ENCODE measurements at places on chromosomes 7 and 10. TPM values are rescaled to one million over a fixed set of nuclear protein-coding genes. Genes with fewer than 3 reads are reported as not detected.

DNA sequence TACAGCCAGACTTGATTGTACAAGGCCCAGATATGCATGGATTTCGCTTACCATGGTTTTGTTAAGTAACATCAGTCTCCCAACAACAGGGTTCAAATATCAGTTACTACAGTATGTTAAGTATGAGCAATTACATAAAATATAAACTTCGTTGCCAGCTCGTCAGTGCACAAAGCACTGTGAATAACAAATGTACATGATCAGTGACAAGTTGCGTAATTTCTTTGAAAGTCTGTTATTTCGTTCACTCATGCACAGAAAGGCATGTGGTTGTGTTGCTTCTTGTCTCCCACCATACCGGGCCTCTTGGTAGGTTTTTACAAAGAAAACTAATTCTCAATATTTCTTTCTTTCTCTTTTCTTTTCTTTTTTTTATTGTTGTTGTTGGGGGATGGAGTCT lies 12.5 kb upstream of the ZNF487 start:
- no peak for DNase-seq

- DNase-seq: no peak
Observed at GRCh38 chr7:46454816-46455215, 533.7 kb upstream of the IGFBP3 start.

GRCh38 chr7:158107806-158108205 lies 479.8 kb downstream of the PTPRN2 start:
- DNase-seq: no peak

GRCh38 chr7:31687024-31687748 lies at the start of gene PPP1R17:
PPP1R17 (plus strand) TSS chr7:31687215; CDS start chr7:31692442, 5,227 bp downstream.
- no peak for DNase-seq

- DNase-seq: no peak
Observed at GRCh38 chr7:152351168-152351567, 84.6 kb downstream of the KMT2C start.

The CUZD1 gene
- total RNA-seq: 1.4 TPM

The SPRN gene
- total RNA-seq: not detected

The MYH16 gene
- 11.7 TPM for total RNA-seq

The FGFR2 gene
- not detected for total RNA-seq

The ANKRD7 gene
- total RNA-seq: 2.4 TPM

Measured in PC-9 (cell line).